CD4-positive, alpha-beta T cell treated with Interleukin-15 for 4 hours (primary cell): ENCODE measurements at places on chromosomes 5 and 9.

DNA sequence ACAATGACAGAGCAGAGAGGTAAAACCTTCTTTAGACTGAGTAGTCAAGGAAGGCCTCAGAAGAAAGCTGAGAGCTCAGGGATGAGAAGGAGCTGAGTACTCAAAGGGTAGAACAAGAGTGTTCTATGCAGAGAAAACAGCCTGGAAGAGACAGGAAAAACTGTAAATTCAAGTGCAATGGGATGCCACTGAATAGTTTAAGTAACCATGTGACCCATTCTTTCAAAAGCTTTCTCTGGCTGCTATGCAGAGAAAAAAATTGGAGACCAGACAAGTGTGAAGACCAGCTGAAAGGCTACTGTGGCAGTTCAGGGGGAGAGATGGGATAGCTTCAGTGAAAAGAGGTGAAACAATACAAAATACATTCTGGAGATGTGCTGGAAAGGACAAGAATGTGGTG lies 61.3 kb upstream of the RNF38 start:
- DNase-seq = no peak

- DNase-seq = no peak
Measured at GRCh38 chr5:43192558-43193180, 644 bp downstream of the NIM1K start.

DNA sequence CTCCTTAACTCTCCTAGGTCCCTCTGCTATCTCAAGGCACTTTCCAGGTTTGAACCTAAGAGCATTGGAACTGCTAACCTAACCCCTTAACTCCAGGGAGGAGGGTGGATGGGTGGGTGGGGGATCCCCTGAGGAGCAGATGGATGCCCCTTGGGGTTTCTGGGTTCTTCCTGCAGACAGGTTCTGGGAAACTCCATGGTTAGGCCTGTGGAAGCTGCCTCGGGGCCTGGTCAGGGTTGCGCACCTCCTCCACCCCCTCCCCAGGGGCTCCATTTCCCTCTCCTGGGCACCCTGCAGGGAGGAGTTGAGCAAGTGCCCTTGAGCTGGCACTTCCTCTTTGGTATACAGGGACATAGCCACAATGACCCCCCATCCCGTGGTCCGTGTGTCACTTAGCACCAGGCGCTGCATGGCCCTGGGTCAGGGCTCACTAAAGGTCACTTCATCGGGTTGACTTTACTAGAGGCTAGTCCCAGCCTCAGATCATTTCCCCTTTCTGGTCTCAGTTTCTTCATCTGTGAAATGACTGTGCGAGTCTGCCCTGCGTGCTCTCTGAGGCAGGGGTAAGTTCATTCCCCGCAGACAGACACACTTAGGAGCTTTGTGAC lies 16.0 kb downstream of the CXXC5 start:
- DNase-seq = no peak

DNA sequence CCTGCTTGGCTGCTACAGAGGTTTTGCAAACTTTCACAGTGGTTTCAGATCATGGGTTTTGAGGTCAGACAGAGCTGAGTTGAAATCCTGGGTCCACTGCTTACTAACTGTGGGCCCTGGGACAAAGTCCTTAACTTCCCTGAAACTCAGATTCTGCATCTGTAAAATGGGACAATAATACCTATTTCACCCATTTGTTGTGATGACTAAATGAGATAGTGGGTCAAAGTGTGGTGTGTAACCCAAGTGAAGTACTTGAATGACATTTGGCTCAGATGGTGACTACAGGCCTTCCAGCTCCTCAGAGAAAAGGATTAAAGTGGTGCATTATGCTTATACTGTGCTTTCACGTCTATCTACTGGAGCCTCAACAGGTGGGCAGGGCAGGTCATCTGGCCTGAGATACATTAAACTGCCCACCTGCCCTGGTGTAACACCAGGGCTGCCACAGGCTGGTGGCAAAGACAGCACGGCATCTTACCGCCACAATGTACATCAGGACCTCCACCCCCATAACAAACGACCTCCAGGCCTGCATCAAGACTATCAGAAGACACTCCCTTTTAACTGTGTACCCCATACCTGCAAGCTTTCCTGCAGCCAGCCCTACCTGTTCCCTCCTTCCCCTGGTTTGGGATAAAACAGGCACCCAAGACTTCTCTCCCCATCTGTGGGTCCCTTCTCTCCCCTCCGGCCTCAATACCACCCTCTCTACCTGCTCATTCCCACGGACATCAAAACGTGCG lies 846 bp upstream of the TRAF1 start:
- DNase-seq = no peak

DNA sequence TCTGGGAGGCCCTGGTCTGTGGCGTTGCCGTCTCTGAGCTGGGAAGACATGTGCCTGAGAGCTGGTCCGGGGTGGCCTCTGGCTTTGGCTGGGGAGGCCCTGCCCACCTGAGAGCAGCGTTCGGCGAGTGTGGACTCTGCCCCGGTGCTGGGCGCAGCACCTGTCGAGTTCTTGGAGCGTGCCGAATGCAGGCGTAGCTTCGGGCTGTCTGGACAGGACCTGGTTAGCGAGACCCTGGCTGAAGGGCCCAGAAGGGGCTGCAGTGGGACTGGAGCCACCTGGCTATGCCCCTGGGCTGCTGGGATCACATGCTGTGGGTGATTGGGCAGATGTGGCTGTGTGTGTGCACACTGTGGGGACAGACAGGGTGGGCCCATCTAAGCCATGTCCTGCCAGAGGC lies 56.5 kb downstream of the RXRA start:
- no peak for DNase-seq

DNA sequence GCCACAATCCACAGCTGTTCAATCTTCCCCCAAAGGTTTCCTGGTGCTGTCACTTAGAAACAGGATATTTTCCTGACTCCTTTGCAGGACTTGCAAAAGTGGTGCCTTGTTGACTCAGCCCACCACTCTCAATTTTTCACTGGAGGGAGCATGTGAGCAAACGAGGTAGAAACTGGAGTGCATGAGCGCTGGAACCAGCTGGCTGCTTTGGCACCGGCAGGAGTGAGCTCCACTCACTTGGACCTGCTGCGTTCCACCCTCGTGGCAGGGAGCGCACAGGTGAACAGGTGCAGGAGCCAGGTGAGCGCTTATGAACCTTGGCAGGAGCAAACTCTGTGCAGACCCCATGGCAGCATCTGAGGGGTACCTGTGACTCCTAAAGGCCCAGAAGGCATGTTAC lies 364.1 kb upstream of the RORB start:
- DNase-seq = no peak

- DNase-seq = no peak
Measured at GRCh38 chr5:5939759-5940370, 438.5 kb downstream of the MED10 start.

GRCh38 chr5:155466851-155467250 lies 453.3 kb downstream of the KIF4B start:
- DNase-seq = no peak

- no peak for DNase-seq
Measured at GRCh38 chr5:150640311-150641005, at the start of gene SYNPO. SYNPO (plus strand) TSS chr5:150640660; CDS start chr5:150648276, 7,616 bp downstream.

DNA sequence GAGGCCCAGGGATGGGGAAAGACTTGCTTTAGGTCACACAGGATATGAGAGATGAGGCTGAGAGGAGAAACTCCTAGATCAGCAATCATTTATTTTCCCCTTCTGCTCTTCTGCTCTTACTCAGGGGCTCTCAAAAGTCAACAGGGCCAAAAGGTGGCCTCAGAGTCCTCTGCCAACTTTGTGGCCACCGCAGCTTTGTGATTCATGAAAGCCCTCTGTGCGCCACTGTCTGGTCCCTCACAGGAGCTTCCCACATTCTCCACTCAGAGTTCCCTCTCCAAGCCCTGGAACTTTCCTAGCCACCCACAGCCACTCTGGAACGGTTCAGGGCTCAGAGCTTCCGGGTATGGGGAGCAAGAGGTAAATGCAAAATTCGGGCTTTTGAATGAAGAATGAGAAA lies 82.4 kb downstream of the COL27A1 start:
- no peak for DNase-seq

DNA sequence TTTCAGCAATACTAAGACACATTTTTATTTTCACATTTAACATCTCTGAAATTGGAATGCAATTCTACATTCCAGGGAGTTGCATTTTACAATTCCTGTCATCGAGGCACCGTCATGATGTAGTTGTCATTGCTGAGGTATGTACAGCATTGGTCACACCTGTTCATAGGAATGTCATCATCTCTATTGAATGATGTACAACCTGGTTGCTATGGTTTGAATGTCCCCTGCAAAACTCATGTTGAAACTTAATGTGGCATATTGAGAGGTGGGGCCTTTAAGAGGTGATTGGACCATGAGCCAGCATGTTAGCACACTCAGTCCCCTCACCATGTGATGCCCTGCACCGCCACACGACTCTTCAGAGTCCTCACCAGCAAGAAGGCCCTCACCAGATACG lies 103.1 kb downstream of the CEMIP2 start:
- no peak for DNase-seq

GRCh38 chr9:36325081-36325828 lies 67.0 kb upstream of the GNE start:
- no peak for DNase-seq

DNA sequence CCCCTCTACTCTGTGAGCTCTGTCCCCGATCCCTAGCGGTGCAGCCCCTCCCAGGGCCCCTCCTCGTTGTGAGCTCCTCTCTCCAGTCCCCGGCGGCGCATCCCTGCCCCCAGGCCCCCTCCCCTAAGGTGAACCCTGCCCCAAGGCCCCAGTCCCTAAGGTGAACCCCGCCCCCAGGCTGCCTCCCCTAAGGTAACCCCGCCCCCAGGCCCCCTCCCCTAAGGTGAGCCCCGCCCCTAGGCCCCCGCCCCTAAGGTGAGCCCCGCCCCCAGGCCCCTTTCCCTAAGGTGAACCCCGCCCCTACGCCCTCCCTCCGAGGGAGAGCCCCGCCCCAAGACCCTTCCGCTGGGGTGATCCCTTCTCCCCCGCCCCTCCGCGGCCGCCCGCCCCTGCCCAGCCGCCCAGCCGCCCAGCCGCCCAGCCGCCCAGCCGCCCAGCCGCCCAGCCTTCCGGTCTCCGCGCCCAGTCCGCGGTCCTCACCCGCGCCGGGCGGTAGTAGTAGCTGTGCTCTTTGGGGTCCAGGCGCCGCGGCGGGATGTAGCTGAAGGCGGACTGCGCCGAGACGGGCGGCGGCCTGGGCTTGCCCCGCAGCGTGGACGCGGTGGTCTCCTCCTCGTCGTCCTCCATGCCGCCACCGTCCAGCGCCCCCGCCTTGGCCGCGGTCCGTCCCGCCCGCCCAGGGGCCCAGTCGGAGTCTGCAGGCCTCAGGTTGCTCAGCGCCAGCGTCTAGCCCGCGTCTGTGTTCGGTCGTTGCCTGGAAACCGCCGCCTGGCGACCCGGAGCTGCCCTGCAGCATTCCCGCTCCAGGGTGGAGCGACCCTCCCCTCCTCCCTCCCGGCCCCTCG lies at the start of gene CFAP90:
CFAP90 (minus strand) TSS at position 739 of the 845 bp plus-strand sequence; CDS start at position 627, 112 bp downstream.
- no peak for DNase-seq

DNA sequence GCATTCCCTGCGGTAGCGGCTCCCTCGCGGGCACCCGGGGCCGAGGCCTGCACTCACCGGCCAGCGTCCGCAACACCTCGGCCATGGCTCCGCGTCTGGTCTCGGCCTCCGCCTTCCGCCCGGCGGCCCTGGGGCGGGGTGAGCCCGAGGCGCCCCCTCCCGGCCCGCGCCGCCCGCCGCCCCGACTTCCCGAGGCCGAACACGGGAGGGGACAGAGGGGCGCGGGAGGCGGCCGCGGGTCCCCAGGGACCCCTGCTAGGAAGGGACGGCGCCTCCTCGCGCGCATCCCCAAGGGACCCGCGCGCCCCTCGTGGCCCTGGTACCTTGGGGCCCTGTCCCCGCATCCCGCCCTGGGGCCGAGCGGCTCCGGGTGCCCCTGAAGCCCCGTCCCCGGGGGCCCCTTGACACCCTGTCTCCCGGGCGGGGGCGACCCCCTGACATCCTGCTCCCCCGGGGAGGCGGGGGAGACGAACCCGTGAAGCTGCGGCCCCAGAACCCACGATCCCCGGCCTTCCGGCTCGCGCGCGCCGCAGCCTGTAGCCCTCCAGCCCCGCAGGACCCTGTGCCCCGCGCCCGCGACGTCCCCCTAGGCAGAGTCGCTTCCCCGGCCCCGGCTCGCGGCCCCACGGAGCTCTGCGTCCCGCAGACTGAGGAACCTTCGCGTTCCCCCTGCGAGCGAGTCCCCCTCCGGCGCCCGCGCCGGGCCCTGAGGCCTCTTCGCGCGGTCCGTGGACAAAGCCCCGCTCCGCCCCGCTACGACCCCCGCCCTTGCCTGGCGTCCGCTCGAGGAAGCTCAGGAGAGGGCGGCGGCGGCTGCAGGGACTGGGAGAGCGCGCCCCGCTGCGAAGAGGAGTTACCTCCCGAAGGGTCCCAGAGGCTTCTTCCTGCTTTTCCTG lies at the start of gene ABO:
ABO (minus strand) TSS at position 97 of the 896 bp plus-strand sequence.
- no peak for DNase-seq

- DNase-seq = no peak
Measured at GRCh38 chr5:67202828-67203227, 6.2 kb upstream of the CD180 start.

- no peak for DNase-seq
Measured at GRCh38 chr9:14398473-14398872, 84.5 kb upstream of the NFIB start.

GRCh38 chr5:125148706-125149105 lies 402.3 kb upstream of the ZNF608 start:
- no peak for DNase-seq

GRCh38 chr9:124348831-124349230 lies 66.4 kb downstream of the PSMB7 start:
- DNase-seq = no peak

DNA sequence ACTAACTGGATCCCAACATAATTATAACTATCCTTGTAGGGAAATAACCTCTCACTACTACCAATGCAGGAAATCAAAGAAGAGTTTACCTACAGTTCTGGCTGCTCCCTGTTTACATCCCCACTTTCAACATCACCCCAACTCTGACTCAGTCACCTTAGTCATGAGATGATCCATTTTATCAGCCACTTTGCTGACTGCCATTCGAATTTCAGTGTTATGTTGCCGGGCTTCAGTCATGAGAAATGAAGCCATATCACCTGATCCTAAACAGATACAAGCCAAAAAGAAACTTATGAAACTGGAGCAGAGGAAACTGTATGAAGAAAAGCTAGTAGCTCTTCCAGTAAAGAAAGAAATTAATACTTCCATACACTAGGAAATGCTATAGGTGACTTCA lies 33.7 kb downstream of the SLC31A2 start:
- no peak for DNase-seq

GRCh38 chr9:27129221-27129620 lies 20.2 kb downstream of the TEK start:
- DNase-seq = no peak

DNA sequence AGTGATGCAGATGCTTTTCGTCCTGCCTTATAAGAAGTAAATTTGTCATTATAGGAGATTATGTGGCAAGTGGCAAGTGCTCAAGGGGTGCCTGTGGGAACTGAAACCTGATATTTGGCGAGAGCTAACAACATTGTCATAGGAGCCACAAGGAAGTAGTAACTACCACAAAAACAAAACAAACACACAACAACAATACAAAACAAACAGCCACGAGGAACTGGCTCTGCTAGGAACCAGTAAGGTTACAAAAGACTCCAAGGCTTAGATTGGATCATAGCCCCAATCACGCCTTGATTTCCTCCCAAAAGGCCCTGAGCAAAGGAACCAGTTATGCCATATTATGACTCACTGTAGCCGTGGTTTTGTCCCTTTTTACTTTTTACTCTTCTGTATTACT lies 1045.2 kb downstream of the CDH12 start:
- no peak for DNase-seq

GRCh38 chr9:111429175-111429574 lies 55.0 kb downstream of the ECPAS start:
- DNase-seq = no peak
